Substantia nigra (tissue), 51 donors: ENCODE measurements at places on chromosomes 3 and 15.

GRCh38 chr15:67914537-67915460, 75.0 kb upstream of the RNU6-1 start:
- DNase-seq, result peak; percentile 19

DNA sequence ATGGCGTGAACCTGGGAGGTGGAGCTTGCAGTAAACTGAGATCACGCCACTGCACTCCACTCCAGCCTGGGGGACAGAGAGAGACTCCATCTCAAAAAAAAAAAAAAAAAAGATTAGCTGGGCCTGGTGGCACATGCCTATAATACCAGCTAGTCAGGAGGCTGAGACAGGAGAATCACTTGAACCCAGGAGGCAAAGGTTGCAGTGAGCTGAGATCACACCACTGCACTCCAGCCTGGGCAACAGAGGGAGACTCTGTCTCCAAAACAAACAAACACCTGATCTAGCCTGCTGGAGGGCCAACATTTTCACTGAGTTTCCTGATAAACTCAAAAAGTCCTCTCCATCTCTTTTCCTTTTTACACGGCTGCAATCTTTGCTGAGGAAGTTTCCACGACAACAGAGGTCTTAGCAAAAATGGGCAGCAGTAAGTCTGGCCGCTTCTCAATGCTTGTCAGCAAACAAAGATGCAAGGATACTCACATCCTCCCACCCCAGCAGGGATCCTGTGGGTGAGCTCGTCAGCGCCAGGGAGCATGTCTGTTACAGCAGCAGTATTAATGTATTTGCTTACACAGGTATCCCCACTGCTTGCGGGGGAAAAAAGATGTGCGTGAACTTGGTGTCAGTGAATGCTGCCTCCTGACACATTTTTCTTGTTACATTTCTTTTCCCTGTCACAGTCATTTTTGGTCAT, 21.0 kb upstream of the CCDC174 start:
- no peak for DNase-seq

DNA sequence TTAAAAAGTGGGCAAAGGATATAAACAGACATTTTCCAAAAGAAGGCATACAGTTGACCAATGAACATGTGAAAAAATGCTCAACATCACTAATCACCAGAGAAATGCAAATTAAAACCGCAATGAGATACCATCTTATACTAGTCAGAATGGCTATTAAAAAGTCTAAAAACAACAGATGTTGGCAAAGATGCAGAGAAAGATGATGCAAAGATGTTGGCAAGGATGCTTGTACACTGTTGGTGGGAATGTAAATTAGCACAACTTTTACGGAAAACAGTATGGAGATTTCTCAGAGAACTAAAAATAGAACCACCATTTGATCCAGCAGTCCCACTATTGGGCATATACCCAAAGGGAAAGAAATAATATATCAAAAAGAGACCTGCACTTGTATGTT, 53.5 kb downstream of the TLNRD1 start:
- DNase-seq, result no peak

- no peak for DNase-seq
Observed at GRCh38 chr3:24060055-24060454, 115.0 kb downstream of the NR1D2 start.

- no peak for DNase-seq
Observed at GRCh38 chr3:152356870-152357276, 88.1 kb downstream of the MBNL1 start.

DNA sequence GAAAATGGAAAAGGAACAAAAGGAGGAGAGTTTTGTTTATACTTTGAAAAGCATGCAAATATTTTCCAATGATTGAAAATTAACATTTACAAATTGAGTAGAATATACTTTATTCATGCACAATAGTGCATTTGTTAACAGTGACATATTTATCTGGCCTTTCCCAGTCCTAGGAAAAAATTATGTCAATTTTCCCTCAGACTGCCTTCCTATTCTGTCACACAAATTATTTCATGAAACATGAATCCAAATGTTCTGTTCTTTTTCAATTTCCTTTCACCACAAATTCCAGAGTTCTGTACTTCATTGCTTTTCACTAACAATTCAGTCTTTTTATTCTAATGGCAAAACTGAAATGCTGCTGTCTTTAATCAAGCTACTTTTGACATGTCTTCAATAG, 945.1 kb downstream of the ROBO1 start:
- DNase-seq, result no peak

- no peak for DNase-seq
Observed at GRCh38 chr3:47342151-47342550, 38.7 kb upstream of the PTPN23 start.

- DNase-seq, result no peak
Observed at GRCh38 chr15:61541516-61541915, 312.4 kb upstream of the RORA start.
